ENCODE measurements at places on chromosomes 6 and 20.

GRCh38 chr20:62668441-62669027 is 26.2 kb downstream of the SLCO4A1 start:
- DNase-seq = peak; percentile 9

GRCh38 chr20:14732996-14733395 is 395.6 kb upstream of the FLRT3 start:
- DNase-seq = no peak

DNA sequence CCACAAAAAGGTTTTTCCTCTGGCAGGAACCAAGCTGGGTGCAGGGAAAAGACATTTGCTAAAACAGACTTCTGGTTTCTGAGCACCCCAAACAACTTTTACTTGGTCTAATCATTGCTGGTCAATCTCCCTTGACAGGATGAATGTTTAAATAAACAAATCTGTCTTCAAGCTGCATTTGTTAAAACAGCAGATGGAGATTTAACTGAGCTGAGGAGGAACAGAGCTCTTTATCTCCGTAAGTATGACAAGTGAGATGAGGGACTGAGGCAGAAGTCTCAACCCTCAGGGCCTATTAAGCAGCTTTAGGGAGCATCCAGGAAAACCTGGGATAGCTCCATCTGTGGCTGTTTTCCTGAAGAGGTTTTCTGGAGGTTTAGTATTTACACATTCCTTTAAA is 40.6 kb downstream of the NINL start:
- no peak for DNase-seq

GRCh38 chr20:35616465-35617396 is 1.1 kb downstream of the SPAG4 start:
- no peak for DNase-seq

DNA sequence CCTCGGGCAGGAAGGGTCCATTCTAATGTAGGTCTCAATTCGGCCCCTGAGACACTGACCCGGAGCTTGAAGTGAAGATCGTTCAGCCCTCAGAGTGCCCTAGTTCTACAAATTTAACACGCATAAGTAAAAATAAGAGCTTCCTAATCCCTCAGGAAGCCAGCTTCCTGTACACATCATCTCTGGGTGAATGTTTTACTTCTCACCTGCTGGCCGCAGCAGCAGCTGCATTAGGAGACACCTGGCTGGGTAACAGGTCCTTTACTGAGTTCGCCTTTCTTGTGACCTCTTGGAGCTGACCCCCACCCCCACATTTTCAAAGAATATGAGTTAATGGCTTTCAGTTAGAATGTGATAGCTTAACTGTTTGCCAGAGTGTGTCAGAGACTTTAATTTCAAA is 165.0 kb downstream of the SMOC2 start:
- no peak for DNase-seq

- DNase-seq = no peak
These were observed 590.0 kb upstream of the NOX3 start for GRCh38 chr6:156045401-156046267.

DNA sequence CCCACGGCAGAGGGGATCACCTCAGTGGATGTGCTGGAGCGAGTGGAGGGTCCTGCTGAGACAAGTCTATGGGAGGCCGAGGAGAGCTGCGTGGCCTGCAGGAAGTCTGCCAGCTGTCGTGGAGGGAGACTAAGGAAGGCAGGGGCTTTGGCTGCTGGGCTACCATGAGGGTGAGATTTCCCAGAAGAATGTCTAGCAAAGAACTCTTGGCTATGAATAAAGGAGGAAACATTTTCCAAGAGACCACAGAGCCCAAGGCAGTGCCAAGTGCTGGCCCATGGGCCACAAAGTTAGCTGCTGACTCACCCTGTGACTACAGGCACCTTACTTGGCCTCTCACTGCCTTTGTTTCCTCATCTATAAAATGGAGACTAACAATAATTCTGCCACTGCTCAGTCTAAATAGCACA is 73.4 kb downstream of the PRDM1 start:
- no peak for DNase-seq

DNA sequence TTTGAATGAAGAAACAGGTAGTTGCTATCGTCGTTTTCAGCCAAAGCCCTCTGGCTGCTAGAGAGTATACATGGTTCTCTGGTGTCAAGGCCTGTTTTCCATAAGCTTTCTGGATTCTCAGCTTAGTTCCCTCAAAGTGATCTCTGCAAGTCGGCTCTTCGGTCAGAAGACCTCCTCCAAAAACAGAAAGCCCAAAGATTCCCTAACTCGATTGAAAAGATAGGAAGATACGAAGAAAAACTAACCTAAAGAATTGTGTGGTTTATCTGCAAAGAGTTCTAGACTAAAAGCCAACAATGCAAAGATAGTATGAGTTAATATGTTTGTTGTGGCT is 545 bp upstream of the ASCC3 start:
- DNase-seq = no peak

- DNase-seq = no peak
These were observed 110.6 kb upstream of the NHSL1 start for GRCh38 chr6:138609801-138610430.

DNA sequence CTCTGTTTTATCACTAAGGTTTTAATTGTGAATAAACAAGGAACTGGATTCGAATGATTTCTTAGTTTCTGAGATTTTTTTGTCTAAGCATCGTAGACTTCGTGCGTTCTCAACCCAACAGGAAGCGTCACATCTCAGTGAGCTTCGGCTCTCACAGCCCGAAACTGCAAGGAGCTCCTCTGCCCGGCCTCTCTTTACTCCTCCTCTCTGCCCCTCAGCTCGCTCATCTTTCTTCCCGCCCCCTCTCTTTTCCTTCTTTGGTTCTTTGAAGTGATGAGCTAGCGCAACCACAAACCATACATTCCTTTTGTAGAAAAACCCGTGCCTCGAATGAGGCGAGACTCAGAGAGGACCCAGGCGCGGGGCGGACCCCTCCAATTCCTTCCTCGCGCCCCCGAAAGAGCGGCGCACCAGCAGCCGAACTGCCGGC is 480 bp upstream of the NT5E start:
- no peak for DNase-seq

DNA sequence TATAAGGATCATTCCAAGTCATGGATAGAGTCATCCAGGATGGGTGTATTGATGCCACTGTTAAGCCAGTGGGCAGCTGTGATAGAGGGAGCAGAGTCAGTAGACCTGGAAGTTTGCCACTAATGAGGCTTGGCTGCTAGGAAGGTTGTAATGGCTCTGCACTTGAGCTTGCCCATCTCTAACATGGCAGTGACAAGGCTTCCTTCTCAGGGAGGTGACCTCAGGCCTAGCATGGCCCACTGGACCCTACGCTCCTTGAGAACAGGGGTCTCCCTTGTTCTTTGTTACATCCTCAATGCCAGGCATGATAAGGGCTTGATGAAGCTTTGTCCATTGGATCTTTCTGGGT is 155.1 kb downstream of the CD83 start:
- no peak for DNase-seq

DNA sequence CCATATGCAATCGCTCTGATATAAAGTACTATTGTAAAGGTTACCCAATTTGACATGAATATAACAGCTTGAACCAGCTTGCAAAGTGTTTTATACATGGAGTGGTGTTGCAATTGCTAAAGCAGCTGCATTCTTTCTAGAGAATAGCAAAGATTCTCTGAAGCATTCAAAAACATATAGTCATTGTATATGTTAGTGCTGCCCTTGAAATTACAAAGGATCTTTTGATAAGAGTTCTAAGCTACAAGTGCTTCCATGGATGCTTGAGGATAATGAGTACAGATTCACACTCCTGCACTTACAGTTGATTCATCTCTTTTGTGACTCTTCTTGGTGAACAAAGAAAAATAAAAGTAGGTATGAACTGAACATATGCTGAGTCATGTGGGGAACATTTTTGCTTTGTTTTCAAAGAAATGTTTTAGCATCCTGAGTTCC is 175.7 kb downstream of the ALDH8A1 start:
- no peak for DNase-seq

GRCh38 chr20:58593880-58594638 is 57.0 kb upstream of the STX16 start:
- no peak for DNase-seq

- DNase-seq = no peak
These were observed 64.2 kb downstream of the EYS start for GRCh38 chr6:65642776-65643175.

- no peak for DNase-seq
These were observed 809 bp upstream of the NOL7 start for GRCh38 chr6:13614126-13614925.

DNA sequence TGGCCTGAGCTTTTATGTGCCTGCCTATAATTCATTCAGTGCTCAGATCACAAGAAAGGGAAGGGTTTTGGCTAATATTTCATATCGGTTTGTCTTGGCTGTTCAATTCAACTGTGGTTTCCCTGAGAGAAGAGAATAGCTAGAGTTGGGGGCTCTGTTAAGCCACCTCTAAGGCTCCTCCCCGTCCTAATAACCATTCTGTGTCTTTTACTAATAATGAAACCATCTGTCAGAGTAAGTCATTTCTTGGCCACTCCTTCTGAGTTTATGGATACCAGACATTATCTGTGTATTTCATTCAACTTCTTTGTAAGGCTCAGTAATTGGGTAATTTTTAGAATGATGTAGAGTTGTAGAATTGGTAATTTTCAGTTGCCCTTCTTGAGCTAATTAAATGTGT is 5.2 kb downstream of the STX11 start:
- DNase-seq = no peak

GRCh38 chr20:31927627-31928159 is 24.2 kb downstream of the PDRG1 start:
- DNase-seq = no peak

GRCh38 chr20:53706008-53706465 is 112.4 kb upstream of the ZNF217 start:
- no peak for DNase-seq

DNA sequence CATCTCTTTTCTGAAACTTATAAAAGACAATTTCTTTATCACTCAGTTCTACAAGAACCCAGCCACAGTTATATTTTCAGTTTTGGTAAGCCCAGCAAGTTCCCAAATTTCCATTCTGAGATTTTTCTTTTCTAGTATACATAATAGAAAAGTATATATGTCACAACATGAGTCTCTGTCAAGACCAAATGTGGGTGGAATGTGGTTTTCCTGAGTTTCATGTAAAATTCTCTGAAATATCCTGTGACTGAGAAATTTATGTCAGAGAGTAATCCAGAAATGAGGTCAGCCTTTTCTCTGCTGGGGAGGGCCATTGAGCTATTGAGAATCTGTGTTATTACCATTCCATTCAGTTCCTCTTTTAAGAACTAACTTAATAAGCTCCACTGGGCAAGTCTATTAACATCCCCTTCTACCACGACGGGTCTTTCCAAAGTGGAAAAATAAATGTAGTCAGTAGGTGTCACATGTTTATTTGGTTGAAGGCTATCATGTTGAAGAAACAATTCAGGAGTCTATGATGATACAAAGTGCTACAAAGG is 100.7 kb upstream of the HMGN3 start:
- no peak for DNase-seq

DNA sequence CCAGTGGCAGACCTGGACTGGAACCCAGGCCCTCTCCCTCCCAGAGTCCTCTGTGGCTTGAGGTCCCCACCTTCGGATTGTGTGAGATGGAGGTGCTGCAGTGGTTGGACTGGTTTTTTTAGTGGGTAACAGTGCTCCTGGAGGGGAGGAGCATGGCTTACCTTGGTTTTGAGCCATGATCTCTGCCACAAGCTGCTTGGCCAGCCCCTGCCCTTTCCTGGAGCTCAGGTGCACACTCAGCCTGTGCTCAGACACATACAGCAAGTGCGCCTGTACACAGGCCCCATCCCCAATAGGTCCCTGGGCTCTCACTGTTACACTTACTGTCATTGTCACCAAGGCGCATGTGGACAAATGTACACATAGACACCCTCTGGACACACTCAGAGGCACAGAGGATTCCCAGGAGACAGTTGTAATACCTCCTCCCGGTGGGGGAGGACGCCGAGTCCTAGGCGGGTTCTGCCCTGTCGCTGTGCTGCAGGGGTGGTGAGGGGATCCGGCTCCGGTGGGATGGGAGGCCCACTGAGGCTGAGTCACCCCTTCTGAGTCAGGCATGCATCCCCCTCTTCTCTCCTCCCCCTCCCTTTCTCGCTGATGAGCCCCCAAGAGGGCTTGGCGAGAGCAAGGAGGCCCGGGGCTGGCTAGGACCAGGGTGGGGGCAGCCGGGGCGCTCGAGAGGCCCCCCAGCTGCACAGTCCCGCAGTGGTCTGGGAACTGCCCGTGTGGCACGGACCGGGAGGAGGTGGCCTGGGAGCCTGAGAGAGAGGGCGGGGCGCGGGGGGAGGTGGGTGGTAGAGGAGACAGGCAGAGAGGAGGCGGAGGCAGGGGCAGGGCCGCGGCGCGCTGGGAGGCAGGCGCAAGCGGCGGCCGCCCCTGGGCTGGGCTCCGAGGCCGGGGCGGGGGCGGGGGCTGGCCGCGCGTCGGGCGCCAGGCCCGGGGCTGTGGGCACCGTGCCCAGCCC is 522 bp upstream of the EPB41L1 start:
- no peak for DNase-seq

GRCh38 chr6:125219361-125219895 is 65.9 kb downstream of the TPD52L1 start:
- no peak for DNase-seq

DNA sequence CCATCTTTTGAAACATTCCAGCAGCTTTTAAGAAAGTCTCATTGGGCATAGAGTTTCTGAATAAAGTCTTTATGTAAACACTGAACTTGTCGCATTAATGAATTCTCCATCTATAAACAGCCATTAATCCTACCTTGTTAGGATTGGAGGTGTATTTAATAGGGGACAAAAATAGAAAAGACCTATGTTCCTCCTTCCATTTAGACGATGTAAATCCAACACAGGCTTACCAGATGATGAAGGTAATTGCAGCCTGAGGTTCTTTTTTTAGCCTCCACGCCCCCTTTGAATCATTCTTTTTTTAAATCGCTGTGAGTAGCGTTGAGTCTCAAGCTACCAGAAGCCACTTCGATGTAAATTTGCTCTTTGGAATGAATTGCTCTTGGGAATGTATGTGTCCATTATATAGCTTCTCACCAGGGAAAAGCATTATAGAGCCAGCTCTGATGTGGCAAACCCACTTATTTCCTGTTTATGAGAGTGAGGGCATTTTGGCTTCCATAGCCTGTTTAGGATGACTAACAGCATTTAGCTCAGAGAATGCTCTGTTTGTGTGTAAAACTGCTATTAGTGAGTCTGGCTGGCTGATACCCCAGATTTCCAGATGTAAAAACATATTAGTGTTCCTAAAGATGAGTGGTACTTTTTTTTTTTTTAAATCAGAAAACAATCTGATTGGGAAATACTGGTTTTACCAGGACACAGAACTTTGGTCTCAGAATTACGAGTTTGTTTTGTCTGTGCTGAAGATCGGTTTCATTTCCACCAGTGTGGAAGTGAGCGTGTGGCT is 74.9 kb upstream of the CLDN20 start:
- no peak for DNase-seq

DNA sequence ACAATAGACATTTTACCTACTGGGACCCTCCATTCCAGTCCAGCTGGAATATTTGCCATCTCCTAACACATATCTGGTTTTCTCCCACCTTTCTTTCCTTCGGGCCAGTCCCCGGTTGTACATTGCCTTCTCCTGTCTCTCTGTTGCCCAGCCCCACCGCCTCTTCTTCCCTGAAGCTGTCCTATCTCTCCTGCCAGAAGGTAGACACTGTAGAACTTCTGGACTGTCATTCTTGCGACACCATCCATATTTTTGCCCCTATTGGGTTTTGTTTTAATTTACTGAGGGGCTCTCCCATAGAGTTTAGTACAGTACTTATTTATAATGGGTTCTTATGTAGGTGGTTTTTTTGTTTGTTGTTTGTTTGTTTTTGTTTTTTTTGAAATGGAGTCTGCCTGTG is 4.9 kb downstream of the PTK7 start:
- no peak for DNase-seq

All from cerebellar nuclear complex (tissue), 1 donor.